Activated naive CD8-positive, alpha-beta T cell treated with anti-CD3 and anti-CD28 coated beads, Interleukin-2, amount 10 ng/mL, durations not matched to agents 7 days and 5 days (primary cell): ENCODE measurements at places on chromosomes 5 and 9. TPM values are rescaled to one million over a fixed set of nuclear protein-coding genes. Genes with fewer than 3 reads are reported as not detected.

- H3K27ac ChIP-seq: no peak overlapping the region
- DNase-seq: peak; percentile 86
- peaks cover 15% of the 10 kb centered on the region for H3K4me1 ChIP-seq
- H3K36me3 ChIP-seq: no peaks in the 10 kb centered on the region
Measured at GRCh38 chr9:126514037-126514821, 99.5 kb upstream of the LMX1B start.

- H3K27me3 ChIP-seq: no peaks in the 10 kb centered on the region
- H3K4me1 ChIP-seq: no peaks in the 10 kb centered on the region
- no peak for DNase-seq
- H3K27ac ChIP-seq: no peak overlapping the region
- H3K4me3 ChIP-seq: no peak overlapping the region
- no peaks in the 10 kb centered on the region for H3K36me3 ChIP-seq
Measured at GRCh38 chr9:106588626-106589025, 274.3 kb upstream of the ZNF462 start.

DNA sequence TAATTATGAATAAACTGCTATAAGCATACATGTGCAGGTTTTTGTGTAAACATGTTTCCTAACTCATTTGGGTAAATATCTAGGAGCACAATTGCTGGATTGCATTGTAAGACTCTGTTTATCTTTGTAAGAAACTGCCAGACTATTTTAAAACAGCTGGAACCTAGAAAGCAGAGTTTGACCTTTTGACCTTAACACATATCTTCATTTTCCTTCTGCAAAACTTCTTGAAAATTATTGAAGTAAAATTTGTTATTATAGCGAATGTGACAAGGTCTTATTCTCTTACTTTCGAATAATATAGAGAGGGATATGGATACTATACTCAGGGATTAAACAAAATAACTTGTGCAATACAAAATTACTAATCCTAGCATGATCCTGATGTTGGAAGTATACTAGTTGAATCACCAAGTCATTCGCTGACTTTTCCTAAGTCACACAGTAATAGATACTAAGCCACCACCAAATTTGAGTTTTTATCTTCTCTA is 3.2 kb upstream of the ANXA1 start:
- no peak overlapping the region for H3K27ac ChIP-seq
- H3K4me3 ChIP-seq: no peak overlapping the region
- H3K4me1 ChIP-seq: peaks cover 46% of the 10 kb centered on the region
- H3K27me3 ChIP-seq: no peaks in the 10 kb centered on the region
- H3K36me3 ChIP-seq: peaks cover 5% of the 10 kb centered on the region

GRCh38 chr5:170782438-170782837 is 1.1 kb upstream of the GABRP start:
- H3K27me3 ChIP-seq: no peaks in the 10 kb centered on the region
- no peak overlapping the region for H3K4me3 ChIP-seq
- no peaks in the 10 kb centered on the region for H3K36me3 ChIP-seq
- no peak overlapping the region for H3K27ac ChIP-seq
- H3K4me1 ChIP-seq: no peaks in the 10 kb centered on the region

- H3K27ac ChIP-seq: no peak overlapping the region
- peaks cover 1% of the 10 kb centered on the region for H3K36me3 ChIP-seq
- H3K4me1 ChIP-seq: no peaks in the 10 kb centered on the region
- no peak overlapping the region for H3K4me3 ChIP-seq
- no peaks in the 10 kb centered on the region for H3K27me3 ChIP-seq
- DNase-seq: no peak
Measured at GRCh38 chr9:1979741-1980367, 35.3 kb upstream of the SMARCA2 start.

Gene ACSL6
- total RNA-seq: 31.5 TPM

Gene IFNK
- total RNA-seq: not detected

Gene OSMR
- total RNA-seq: not detected
